ENCODE measurements at places on chromosomes 6 and 20. TPM values are rescaled to one million over a fixed set of nuclear protein-coding genes. Genes with fewer than 3 reads are reported as not detected.

The SAPCD1 gene
- 12.0 TPM for total RNA-seq

The CAGE1 gene
- not detected for total RNA-seq

DNA sequence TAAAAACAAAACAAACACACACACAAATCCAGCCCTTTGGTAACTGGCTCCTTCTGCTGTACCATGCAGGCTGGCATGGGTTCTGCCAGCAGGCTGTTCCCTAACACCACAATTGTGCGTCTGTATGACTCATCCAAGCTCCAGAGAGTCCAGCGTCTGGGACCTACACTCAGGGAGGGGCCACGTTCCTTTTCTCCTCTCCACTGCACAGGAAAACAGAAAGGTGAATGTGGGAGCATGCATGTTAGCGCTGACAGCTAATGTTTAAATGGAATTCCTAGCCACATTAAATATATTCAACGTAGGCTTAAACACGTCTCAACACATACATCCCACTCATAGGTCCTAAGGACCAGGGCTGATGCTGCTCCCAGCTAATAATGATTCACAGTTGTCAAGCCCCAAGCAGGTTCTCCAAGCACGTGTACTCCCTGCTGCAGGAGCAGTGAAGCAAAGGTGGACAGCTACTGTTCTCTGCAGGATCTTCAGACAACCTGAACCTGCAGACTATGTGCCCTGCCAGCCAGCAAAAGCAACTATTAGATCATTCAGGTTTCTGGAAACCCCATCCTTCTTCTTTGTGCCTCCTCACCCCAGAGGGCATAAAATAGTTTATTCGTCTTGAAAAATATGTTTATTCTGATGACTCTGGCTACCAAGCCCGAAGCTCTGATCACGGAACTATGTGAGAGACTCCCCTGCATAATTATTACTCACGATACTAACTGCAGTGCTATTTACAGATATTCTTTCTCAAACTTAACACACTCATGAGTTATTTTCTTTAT is 20.9 kb downstream of the MAP1LC3A start:
- no peaks in the 10 kb centered on the region for H3K27me3 ChIP-seq
- peaks cover 13% of the 10 kb centered on the region for H3K4me1 ChIP-seq
- H3K4me3 ChIP-seq, result no peak overlapping the region

DNA sequence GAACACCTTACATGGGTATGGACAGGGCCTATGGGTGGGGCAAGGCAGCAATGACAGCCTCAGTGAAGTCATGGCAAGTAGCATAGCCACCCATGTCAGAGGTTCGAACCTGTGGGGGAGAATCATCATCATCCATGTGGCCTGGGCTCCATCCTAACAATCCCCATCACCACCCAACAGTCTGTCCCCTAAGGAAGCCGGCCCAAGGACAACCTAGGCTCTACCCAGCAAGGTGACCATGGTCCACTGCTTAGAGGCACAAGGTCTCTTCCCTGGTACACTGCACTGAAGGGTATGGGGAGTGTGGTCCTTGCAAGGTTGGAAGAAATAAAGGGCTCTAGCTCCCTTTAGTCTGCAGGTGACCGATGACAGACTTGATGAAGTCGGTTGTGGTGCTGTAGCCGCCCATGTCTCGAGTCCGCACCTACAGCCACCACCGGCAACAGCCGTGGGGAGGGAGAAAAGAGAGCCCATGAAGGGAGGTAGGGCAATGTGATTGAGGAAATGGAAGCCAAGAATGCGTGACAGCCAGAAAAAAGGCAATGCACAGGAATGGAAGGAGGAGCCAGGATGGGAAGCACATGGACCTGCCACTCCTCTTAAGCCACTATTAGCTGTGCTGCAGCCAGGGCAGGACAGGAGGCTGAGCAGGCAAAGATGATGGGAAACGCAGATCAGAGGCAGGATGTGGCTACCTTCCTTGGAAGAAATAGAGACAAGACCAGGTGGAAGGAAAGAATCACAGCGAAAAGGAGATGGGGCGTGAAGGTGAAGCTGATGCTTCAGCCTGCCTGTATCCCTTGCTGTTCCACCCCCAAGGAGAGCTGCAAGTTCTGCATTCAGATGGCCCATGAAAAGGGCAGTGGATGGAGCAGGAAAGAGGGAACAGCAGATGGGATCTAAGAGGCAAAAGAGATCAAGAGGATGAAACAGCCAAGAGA is 5.3 kb downstream of the IDH3B start:
- no peak overlapping the region for H3K27ac ChIP-seq
- H3K36me3 ChIP-seq, result peaks cover 92% of the 10 kb centered on the region
- no peak overlapping the region for H3K4me3 ChIP-seq
- no peak for DNase-seq
- H3K4me1 ChIP-seq, result peaks cover 33% of the 10 kb centered on the region

The PAX1 gene
- not detected for total RNA-seq

- no peak for DNase-seq
- no peaks in the 10 kb centered on the region for H3K27me3 ChIP-seq
- no peaks in the 10 kb centered on the region for H3K36me3 ChIP-seq
Observed at GRCh38 chr6:16006681-16007080, 122.2 kb upstream of the MYLIP start.

DNA sequence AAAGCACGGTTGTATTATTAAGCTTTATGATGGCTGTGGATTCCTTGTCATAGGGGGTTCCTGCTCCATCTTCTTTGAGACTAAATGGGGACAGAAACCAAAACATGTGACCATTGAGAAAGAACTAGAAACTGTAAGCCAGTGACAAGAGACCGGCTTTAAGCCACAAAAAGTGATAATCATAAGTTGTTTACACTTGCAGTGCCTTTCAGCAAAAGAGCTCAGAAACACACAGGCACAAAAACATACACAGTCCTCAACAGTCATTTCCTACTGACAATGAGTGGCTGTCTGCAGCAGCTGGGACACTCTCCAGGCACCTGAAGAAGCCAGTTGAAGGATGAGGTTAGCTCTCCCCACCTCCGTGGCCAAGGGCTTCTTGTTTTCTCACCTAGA is 20.0 kb upstream of the UBE2J1 start:
- H3K4me1 ChIP-seq, result peaks cover 31% of the 10 kb centered on the region
- no peaks in the 10 kb centered on the region for H3K27me3 ChIP-seq
- no peaks in the 10 kb centered on the region for H3K36me3 ChIP-seq
- peak; percentile 14 for DNase-seq
- no peak overlapping the region for H3K4me3 ChIP-seq

The PMEPA1 gene
- total RNA-seq, result 17.2 TPM

The NKX2-2 gene
- 0.29 TPM for total RNA-seq

- H3K27me3 ChIP-seq, result no peaks in the 10 kb centered on the region
- H3K4me3 ChIP-seq, result no peak overlapping the region
- H3K4me1 ChIP-seq, result peaks cover 100% of the 10 kb centered on the region
Observed at GRCh38 chr6:108673153-108673552, 112.4 kb downstream of the FOXO3 start.

GRCh38 chr20:50054626-50055511 is 58.1 kb downstream of the UBE2V1 start:
- H3K4me3 ChIP-seq, result no peak overlapping the region
- peaks cover 10% of the 10 kb centered on the region for H3K4me1 ChIP-seq
- peak; percentile 37 for DNase-seq
- no peak overlapping the region for H3K27ac ChIP-seq
- no peaks in the 10 kb centered on the region for H3K36me3 ChIP-seq

DNA sequence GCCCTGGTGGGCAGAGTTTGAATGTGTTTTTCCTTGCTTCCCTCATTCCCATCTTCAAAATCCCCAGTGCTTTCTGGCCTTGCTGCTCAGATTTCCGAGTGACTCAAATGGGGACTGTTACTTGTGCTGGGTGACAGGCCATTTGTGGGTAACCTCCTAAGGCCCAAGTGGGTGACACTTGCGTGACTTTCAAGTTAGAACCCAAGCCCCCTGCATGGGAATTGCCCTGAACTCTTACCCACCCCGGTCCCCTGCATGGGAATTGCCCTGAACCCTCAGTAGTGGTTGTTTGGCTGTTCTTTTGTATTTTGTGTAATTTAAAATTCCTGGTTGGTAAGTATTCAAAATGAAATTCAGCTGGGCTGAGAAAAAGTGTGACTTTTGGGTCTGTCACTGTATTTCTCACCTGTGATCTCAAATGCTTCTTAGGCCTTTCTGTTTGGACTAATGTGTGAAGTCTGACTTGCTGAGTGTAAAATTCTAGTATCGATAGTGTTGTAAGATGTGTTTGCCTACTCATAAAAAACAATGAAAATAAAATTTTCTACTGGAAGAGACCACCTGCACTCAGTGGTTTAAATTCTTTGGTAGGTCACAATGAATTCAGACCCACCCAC is 12.4 kb upstream of the RBM38 start:
- H3K36me3 ChIP-seq, result peaks cover 42% of the 10 kb centered on the region
- no peak overlapping the region for H3K4me3 ChIP-seq
- no peak for DNase-seq

- peak; percentile 23 for DNase-seq
- no peaks in the 10 kb centered on the region for H3K4me1 ChIP-seq
- H3K4me3 ChIP-seq, result no peak overlapping the region
- H3K27me3 ChIP-seq, result no peaks in the 10 kb centered on the region
- H3K27ac ChIP-seq, result no peak overlapping the region
Observed at GRCh38 chr6:162119341-162119740, 608.2 kb downstream of the PRKN start.

The CST3 gene
- 730 TPM for total RNA-seq

The RPP40 gene
- total RNA-seq, result not detected

The NRSN1 gene
- 0.29 TPM for total RNA-seq

GRCh38 chr20:19993958-19994669 is 23.0 kb upstream of the NAA20 start:
- no peaks in the 10 kb centered on the region for H3K27me3 ChIP-seq
- H3K27ac ChIP-seq, result peak overlapping the region; percentile 81
- no peak for DNase-seq
- peaks cover 28% of the 10 kb centered on the region for H3K36me3 ChIP-seq

DNA sequence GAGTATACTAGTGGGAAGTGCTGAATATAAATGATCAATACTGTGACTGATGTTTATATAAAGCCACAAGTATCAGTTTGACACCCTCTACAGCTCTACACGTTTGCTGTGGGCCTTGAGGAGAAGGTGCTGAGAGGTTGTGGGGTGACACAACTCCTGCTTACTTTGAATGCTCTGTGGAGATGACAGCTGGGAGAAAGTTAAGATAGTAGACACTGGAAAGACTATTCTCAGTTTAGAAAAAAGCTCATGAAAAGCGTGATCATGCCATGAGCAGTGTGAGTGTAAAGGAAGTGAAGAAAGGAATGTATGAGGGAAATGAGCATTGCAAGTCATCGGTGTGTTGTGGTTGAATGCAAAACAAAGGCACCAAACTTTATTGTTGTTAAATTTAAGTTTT is 215.8 kb downstream of the UTRN start:
- no peak for DNase-seq
- H3K4me3 ChIP-seq, result no peak overlapping the region
- no peak overlapping the region for H3K27ac ChIP-seq
- no peaks in the 10 kb centered on the region for H3K4me1 ChIP-seq
- peaks cover 31% of the 10 kb centered on the region for H3K36me3 ChIP-seq
- H3K27me3 ChIP-seq, result no peaks in the 10 kb centered on the region

DNA sequence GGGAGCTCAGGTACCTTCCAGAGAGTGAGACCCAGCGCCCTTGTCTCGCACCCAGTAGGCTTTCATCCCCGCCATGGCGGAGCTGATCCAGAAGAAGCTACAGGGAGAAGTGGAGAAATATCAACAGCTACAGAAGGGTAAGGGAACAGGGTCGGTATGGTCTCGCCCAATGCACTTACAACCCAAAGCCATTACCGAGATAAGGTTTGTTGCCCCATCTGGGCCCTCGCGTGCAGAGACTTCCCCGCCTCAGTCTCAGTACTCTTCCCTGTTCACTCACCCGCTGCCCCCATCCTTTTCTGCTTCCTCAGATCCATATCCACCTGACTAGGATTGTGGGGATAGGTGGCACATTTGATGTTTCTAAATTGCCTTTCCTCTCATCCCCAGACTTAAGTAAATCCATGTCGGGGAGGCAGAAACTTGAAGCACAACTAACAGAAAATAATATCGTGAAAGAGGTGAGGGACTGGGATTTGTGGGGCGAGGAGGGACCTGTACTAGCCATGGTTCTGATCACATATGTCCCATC is 449 bp downstream of the PFDN6 start:
- no peak for DNase-seq
- H3K4me3 ChIP-seq, result peak overlapping the region; percentile 71
- H3K27me3 ChIP-seq, result no peaks in the 10 kb centered on the region
- H3K27ac ChIP-seq, result peak overlapping the region; percentile 82

DNA sequence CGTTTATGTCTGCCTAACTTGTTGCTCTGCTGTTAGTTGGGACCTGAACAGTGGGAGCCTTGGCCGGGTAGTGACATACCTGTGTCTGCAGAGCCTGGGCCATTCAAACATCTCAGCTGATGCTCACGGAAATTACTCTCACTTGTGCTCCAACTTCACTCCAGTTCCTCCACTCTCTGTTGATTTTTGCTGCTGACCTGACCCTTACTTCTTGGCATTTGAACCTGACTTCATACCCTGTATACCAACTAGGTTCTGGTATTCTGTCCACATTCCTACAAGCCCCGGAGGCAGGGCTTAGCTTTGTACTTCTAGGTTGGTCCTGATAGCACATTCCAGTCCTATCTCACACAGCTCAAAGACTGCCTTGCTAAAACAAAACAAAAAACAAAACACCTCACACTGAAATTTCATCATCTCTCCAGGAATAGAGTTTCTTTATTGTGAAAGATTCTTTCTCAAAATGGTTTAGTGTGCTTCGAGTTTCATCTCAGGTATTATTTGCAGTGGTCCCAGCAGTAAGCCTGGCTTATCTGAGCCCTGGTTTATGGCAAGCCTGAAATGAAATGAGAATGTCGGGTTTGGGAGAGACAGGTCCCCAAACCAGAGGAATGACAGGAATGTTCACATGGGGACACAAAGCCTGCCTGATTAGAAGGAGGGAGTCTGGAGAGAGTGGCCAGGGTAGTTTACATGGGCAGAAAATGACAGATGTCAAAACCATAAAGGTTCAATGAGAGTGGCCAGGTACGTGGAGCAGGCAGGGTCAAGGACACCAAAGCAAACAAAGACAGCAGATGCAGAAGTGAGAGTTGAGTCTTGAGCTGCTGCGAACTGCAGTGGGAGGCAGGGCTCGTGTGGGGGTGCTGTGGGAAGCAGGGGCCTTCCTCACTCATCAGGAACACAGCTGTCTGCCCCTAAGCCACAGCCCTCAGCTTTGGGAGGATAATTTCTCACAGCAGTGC is 174.2 kb upstream of the HDAC2 start:
- no peaks in the 10 kb centered on the region for H3K36me3 ChIP-seq
- H3K4me3 ChIP-seq, result no peak overlapping the region
- peak overlapping the region; percentile 7 for H3K27ac ChIP-seq
- H3K27me3 ChIP-seq, result no peaks in the 10 kb centered on the region

GRCh38 chr20:20138301-20139064 is 86.2 kb downstream of the CFAP61 start:
- DNase-seq, result no peak
- H3K27ac ChIP-seq, result no peak overlapping the region
- H3K4me3 ChIP-seq, result no peak overlapping the region
- no peaks in the 10 kb centered on the region for H3K36me3 ChIP-seq
- no peaks in the 10 kb centered on the region for H3K27me3 ChIP-seq

Measured in stomach (tissue), 19 donors.